ENCODE measurements at places on chromosomes 4 and X.

- DNase-seq = no peak
Observed at GRCh38 chr4:88809576-88810219, 112.1 kb upstream of the NAP1L5 start.

GRCh38 chr4:1747603-1747967, 26.3 kb downstream of the TACC3 start:
- no peak for DNase-seq

GRCh38 chrX:136115126-136115903, 32.0 kb upstream of the FHL1 start:
- DNase-seq = no peak

DNA sequence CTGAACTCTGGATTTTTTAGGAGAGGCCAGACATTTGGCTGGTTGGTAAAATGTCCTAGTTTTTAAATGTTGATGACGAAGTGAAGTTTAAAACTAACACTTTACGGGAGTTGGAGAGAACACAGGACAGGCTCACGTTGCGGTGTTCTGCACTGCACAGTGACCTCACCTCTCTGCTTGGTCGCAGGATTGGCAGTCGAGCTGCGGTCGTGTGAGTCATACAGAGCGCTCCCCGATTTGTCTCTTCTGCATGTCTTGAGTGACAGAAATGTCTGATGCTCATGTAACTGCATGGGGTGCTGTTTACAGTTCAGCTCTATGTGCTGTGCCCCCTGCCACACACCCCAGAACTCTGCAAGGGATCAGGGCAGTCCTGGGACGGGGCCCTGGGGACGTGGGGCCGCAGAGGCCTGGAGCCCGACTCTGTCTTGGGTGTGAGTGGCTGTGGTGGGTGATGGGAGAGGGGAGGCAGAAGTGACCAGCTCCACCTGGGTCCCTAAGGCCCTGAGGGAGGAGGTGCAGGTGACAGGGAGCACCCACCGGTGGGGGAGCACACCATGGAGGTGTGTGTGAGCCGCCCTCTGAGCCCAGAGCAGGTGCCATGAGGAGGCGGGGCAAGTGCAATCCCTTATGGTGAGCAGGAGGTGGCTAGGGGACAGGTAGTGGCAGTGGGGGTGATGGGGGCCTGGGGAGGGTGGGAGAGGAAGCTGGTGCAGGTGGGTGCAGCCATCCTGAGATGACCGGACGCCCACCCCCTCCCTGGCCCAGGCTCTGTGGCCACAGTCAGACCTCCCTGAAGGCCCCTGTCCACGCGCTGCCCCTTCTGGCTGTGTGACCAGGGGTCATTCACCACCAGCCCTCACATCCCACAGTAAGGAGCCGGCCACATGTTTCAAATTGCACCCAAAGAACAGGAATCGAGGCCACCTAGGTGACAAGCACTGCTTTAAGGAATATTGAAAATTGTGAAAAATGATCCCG, 77.9 kb upstream of the ADRA2C start:
- DNase-seq = no peak

- no peak for DNase-seq
Observed at GRCh38 chrX:100652266-100652665, 8.3 kb downstream of the SRPX2 start.

DNA sequence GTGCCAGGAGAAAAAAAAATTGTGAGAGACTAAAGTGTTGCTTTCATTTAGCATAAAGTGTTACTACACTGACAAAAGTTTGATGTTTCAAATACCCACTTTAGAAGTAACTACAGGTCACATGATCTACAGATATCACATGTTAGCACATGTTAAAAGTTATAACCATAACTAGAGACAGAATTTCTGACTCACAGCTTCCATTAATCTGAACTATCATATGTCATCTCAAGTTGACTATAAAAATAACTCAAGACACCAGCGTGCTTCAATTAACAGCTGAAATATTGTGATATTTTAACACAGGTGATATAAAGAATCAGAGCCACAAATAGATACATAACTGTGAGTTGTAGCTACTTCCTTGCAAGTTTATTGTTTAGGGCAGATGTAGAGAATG, 591.5 kb upstream of the PITX2 start:
- no peak for DNase-seq

GRCh38 chr4:1711571-1712215, 426 bp downstream of the SLBP start:
- DNase-seq = no peak

GRCh38 chrX:102517326-102517725, 787 bp upstream of the TMSB15A start:
- no peak for DNase-seq
